ENCODE measurements at places on chromosomes 11 and 22.

GRCh38 chr11:76190376-76190775 is 15.9 kb downstream of the WNT11 start:
- no peak for DNase-seq

GRCh38 chr11:5689551-5689983 is at the start of gene TRIM22:
Gene TRIM22, plus strand, starts transcription at chr11:5689790. Its CDS starts 6,443 bp downstream, at chr11:5696233.
- peak; percentile 90 for DNase-seq

DNA sequence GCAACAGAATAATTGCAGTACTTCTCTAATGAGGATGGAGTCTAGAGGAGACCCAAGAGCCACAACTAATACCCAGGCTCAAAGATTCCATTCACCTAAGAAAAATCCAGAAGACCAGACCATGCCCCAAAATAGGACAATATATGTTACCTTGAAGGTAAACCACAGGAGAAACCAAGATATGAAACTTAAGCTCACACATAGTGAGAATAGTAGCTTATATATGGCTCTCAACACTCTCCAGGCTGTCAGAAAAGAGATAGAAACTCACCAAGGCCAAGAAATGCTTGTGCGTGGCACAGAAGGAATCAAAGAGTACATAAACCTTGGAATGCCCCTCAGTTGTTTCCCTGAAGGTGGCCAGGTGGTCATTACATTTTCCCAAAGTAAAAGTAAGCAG is 9.1 kb downstream of the FAM111A start:
- no peak for DNase-seq

GRCh38 chr11:120525261-120526171 is 14.0 kb downstream of the GRIK4 start:
- DNase-seq, result no peak

- DNase-seq, result no peak
Measured at GRCh38 chr11:124543554-124543953, at the start of gene OR8B12. Gene OR8B12, minus strand, starts transcription at chr11:124543654. Its CDS starts 0 bp downstream, at chr11:124543654.

GRCh38 chr22:35375031-35375430 is 5.9 kb upstream of the HMOX1 start:
- DNase-seq, result peak; percentile 80

GRCh38 chr11:123475469-123475868 is 45.4 kb downstream of the GRAMD1B start:
- no peak for DNase-seq

DNA sequence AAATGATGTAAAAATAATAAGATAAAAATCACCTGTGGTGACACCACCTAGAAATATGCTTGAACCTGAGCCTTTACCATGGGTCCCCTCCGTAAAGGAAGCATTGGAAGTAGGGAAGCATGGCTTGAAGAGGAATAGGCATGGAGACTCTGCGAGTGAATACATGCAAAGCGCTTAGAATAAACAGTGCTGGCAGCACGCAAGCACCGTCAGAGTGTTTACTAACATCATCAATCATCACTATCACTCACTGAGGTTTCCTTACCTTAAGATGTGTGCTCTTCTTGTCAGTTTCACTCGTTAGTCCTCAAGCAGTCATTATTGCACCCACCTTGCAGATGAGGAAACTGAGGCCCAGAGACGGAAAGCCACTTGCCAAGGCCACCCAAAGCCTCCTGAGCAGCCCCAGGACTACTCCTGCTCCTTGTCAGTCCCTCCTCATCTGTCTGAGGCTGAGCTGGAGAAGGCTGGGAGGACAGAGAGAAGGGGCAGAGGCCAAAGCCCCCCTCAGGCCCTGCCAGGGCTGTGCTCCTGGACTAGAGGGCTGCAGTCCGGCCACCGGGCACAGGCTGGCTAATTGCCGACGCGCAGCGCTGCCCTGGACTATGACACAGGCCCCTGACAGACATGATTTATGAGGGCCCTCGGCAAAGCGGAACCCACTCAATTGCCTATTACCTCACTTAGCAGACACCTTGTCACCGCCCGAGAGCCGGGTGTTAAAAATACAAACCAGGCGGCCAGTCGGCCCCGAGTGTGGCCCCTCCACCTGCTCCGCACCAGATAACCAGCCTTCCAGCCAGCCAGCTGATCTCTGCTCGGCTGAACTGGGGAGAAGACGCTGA is 168.9 kb downstream of the MN1 start:
- no peak for DNase-seq
